ENCODE measurements at places on chromosomes 13 and 19. TPM values are rescaled to one million over a fixed set of nuclear protein-coding genes. Genes with fewer than 3 reads are reported as not detected.

APOC1 gene
- 1.7 TPM for total RNA-seq

KCNN4 gene
- total RNA-seq = 39.9 TPM

RNF225 gene
- total RNA-seq = not detected

DAND5 gene
- total RNA-seq = not detected

PRODH2 gene
- total RNA-seq = not detected

THSD8 gene
- not detected for total RNA-seq

ZNF382 gene
- 4.6 TPM for total RNA-seq

CGB8 gene
- not detected for total RNA-seq

PTPRH gene
- total RNA-seq = 6.5 TPM

IZUMO2 gene
- total RNA-seq = not detected

ZNF888 gene
- total RNA-seq = 4.7 TPM

ELSPBP1 gene
- not detected for total RNA-seq

NR2F6 gene
- total RNA-seq = 23.7 TPM

HSPB6 gene
- 713 TPM for total RNA-seq

CEACAM21 gene
- total RNA-seq = not detected

MEF2B gene
- total RNA-seq = 0.27 TPM

RASIP1 gene
- total RNA-seq = 0.16 TPM

PMIS2 gene
- total RNA-seq = not detected

All from fibroblast of the aortic adventitia (primary cell).